ENCODE measurements at places on chromosomes 6 and 20.

GRCh38 chr6:54632984-54633565 lies 213.5 kb upstream of the FAM83B start:
- no peak for DNase-seq

- DNase-seq, result no peak
Observed at GRCh38 chr20:52071136-52071535, 120.4 kb downstream of the ZFP64 start.

GRCh38 chr6:36838896-36839748 lies at the start of gene CPNE5:
CPNE5 (minus strand) TSS chr6:36839444; CDS start chr6:36839377, 67 bp downstream.
- no peak for DNase-seq

GRCh38 chr6:42898891-42899361 lies 16.9 kb upstream of the PTCRA start:
- DNase-seq, result no peak

DNA sequence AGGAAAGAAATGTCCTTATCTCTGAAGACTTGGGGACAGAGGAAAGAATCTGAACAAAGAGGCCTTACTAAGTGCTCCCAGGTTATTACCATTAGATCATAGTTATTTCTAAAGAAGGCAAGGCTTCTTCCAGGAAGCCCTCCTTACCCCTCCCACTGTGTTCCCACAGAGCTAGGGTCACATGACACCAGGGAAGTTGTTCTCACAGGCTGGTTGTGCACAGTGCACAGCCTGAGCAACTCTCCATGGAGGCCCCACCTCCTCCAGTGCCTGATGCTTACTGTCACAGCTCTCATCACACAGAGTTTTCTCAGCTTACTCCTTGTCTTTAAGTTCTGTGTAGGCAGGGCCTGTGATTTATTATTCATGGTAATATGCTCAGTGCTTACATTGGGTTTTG lies 68.9 kb upstream of the SCGN start:
- DNase-seq, result no peak

DNA sequence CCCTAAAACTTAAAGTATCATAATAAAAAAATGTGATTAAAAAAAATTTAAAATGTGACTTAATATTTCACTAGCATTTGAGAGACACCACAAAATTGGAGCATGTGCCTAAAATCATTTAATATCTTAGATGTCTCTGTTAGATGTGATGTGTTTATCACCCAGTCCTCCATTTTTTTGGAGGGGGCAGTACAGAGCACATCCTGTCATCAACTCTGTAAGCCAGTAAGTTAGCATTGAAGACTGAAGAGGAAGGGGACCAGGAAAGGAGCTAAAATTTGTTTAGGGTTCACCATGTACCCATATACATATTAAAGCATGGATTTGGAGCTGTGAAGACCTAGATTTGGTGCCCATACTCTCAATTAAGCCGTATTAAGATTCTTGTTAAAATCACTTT lies 30.7 kb upstream of the ADIG start:
- DNase-seq, result no peak

- no peak for DNase-seq
Observed at GRCh38 chr6:17580518-17581048, 19.5 kb upstream of the FAM8A1 start.

- no peak for DNase-seq
Observed at GRCh38 chr20:62770916-62771315, 25.4 kb upstream of the MRGBP start.

DNA sequence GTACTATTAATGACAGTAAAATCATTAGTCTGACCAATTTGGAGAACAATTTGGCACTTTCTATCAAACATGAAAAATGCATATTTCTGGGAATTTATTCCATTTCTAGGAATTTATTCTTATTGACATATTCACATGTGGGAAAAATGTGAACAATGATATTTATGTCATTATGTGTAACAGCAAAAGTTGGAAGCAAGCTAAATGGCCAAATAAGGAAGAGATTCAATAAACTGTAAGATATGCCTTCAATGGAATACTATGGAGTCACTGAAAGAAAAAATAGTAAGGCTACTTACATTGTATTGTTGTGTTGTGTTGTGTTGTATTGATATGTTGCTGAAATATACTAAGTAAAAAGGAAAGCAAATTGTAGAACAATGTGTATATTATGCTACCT lies 100.5 kb upstream of the EDN1 start:
- DNase-seq, result no peak

DNA sequence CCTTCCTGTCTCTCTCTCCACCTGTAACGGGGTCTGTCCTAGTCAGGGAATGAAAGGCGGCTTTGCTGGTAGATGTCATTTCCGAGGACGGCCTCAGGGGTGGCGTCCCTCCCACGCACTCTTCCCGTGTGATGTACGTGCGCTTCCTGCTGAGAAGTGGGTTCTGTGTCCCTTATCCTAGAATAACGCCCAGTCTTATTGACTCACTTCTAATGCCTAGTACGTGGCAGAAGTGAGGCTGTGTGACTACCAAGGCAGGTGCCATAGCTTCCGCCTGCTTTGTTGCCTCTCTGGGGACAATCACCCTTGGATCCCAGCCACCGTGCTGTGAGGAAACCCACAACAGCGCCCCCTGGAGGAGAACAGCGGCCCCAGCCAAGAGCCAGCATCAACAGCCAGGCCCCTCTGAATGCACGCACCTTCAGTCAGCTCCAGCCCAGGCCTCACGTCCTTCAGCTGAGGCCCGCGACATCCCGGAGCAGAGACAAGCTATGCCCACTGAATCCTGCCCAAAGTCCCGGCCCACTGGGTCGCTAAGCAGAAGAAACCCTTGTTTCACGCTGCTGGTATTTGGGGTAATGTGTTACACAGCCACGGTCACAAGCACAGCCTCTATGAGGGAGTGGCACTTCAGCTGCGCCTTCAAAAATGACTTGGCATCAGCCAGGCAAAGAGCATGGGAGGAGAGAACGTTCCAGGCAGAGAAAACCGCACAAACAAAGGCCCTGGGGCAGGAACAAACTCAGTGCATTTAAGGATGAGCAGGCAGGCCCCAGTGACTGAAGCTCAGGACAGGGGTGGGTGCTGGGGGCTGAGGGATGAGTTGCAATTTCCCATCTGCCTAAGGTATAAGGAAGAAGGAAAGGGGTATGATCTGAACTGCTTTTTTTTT lies 224.2 kb downstream of the NFATC2 start:
- no peak for DNase-seq

DNA sequence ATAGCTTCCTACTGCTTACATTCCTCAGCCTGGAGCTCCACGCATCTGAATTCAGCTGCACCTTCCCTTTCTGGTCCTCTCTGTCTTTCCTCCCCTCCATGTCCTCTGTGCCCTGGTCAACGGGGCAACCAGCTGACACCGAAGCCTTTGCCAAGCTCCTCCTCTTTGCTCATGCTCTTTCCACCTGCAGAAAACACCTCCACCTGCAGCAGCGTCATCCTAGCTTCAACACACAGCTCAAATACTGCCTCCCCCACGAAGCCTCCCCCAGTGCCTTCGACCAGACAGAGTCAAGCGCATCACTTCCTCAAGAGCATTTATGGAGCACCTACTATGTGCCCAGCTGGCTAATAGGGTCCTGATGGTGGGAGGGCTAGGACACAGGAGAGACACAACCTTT lies 9.2 kb downstream of the CDH22 start:
- no peak for DNase-seq

GRCh38 chr6:138833816-138834539 lies 38.1 kb downstream of the ECT2L start:
- DNase-seq, result no peak

DNA sequence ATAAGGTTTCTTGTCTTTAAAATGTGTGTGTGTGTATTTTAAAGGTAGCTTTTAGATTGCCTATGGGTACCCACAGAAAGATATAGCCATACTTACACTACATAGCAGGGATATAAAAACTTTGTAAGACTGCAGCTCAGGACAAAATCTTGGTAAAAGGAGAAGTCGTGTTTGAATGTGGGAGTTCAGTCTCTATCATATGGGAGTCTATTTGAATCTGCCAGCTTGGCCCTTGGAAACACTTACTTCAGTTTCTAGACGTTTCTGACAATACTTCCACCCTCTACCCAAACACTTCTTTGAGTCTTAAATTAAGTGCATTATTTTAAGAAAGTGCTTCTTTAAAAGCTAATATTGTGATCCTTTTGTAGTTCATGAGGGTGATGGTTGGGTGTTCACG lies 155.7 kb downstream of the CARMIL1 start:
- DNase-seq, result no peak

- DNase-seq, result no peak
Observed at GRCh38 chr6:110255211-110255750, 75.1 kb downstream of the CDC40 start.

GRCh38 chr6:149231778-149232177 lies 85.7 kb upstream of the TAB2 start:
- DNase-seq, result no peak

DNA sequence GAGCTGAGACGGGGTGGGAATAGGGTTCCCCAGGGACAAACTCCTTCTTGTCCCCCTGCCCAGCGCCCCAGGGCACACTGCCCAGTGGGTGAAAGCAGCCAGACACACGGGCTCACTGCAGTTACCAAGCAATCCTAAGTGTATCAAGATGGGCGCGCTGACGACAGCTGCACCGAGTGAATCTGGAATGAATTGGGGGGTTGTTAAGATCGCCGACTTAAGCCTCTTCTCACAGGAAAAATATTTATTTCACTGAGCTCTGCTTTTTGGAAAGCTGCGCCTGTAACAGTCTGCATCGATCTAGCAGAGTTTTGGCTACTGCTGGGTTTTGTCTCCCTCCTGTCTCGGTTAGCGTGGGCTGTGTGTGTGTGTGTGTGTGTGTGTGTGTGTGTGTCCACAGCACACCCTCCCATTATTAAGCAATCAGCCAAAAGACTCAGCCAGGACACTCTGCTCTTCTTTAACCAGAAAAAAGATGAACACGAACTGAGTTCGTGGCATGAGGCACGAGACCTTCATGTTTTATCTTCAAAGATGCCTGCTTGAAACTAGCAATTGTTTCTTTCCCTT lies 35.9 kb downstream of the RIPOR3 start:
- DNase-seq, result no peak

GRCh38 chr20:32536851-32537656 lies 48.1 kb downstream of the NOL4L start:
- no peak for DNase-seq

- DNase-seq, result no peak
Observed at GRCh38 chr6:53768636-53769035, 26.2 kb upstream of the LRRC1 start.

- DNase-seq, result no peak
Observed at GRCh38 chr20:50120935-50121693, 8.2 kb upstream of the UBE2V1 start.

DNA sequence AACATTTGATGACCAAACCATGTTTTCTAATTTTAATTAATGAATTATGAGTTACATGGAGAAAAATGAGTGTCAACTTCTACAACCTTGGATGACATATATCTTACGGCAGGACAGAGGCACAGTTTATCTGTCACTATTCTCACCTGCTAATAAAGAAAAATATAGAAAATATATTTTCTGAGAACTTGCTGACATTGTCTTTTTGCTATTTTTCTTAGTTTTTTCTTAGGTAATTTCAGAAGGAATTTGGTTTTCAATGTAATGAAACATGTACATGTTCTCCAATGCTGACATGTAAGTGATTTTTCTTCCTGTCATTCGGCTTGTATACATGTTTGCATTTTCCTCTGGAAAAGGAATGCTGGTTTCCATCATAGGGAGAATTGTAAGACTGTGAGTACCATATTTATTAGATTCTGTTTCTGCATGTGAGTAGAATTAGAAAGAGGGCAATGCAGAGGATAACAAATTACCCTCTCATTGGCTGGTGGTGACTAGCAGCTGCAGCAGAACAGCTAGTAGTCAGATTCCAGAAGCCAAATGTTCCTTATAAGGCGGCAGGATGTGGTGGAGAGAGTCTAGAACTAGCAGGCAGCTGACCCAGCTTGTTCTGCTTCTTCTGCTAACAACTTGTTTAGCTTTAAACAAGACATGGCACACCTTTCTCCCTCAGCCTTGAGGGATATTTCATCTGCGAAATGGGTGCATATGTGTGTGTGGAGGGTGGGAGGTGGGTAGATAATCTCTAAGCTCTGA lies 132.8 kb upstream of the SPACA1 start:
- no peak for DNase-seq

DNA sequence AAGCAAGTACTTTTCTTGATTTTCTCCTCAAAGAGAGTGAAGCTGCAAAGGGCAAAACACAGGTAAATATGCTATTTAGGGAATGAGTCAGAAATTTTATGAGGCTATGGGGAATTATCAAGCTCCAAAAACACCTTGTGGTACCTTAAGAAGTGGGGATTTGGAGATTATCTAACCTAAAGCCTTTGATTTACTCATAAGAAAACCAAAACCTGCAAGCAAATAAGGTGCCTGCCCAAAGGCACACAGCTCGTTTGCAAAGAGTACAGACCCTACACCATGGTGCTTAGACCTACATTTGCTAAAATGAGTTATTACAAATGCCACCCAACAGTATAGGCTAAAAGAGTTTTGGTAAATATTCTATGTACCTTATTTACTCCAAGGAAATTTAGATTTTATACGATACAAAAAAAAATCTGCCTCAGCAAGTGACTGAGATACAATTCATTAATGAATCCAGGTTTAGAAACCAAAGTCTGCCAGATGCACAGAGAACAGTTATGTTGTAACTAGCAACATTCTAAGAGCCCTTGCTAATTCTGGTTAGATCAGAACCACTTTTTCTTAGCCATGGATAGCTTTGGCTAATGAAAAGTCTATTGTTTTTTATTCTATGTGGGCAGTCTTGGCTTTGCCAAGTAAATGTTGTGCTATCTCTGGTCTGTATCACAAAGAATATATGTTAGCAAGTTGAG lies 101.5 kb downstream of the KHDC1L start:
- no peak for DNase-seq

DNA sequence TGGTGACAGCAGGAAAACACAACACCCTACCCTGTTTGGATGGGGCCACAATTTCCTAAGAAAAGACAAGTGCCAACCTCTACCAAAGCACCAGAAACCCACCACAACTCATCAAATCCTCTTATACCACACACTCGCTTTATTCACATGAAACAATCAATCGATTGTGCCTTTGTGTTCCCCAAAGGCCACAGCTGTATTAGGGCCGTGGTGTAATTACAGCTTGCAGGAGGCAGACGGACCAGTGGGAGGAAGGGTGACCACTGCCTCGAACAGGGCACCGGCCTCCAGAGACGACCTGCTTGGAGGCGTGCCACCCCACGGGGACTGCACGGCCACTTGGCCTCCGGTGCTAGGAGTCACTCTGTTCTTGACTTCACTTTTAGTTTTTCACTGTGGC lies 264.1 kb downstream of the FOXC1 start:
- no peak for DNase-seq

DNA sequence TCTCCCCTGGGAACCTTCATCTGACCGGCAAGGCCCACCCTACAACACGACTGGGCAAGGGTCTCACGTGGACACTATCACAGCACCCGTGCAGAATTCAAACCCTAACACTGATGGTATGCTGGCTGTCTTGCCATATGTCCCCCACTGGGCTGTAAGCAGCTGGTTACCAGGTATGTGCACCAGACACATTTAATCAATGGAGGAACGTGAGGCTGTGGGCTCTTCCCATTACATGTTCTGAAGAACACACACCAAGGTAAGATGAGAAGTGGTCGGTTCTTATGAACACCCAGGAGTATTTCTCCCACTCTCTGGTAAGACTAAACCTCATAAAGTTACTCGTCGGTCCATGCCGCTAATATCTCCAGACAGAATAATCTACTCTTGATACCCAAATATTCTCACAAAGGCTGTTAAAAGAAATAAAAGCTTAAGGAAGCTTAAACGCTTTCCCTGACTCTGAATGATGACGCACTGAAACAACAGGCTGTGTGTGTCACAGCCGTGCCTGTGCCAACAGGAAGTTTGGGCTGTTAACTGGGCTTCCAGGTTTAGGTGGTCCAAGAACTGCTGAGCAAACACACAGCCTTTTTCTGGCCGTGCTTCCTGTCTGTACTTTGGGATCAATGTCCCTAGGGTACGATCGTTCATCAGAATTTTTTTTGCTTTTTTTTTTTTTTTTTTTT lies 75.3 kb downstream of the SLC23A2 start:
- no peak for DNase-seq

GRCh38 chr6:6788394-6789032 lies 200.0 kb downstream of the LY86 start:
- no peak for DNase-seq
